BJ (cell line): ENCODE measurements at places on chromosomes 2 and 18. TPM values are rescaled to one million over a fixed set of nuclear protein-coding genes. Genes with fewer than 3 reads are reported as not detected.

DNA sequence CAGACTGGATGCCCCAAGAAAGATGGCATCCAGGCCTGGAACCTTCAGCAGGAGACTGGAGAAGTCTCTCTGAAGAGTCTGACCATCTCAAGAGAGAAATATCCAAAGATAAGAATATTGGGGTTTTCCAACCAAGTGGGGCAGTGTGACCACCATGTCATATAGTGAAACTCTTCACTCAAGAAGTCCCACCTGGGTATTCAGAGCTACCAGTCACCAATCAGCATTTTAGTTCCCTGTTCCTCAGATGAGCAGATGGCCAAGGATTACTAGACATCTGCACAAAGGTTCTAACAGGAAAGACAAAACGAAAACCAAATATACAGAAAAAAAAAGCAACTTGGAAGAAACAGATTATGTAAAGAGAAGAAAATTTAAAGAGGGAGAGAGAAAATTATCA, 38.5 kb upstream of the CXCR4 start:
- no peak for DNase-seq

GRCh38 chr2:64491426-64491825, 32.7 kb upstream of the AFTPH start:
- DNase-seq = no peak

- DNase-seq = no peak
These were observed 336.6 kb downstream of the DSC3 start for GRCh38 chr18:30705943-30706342.

DNA sequence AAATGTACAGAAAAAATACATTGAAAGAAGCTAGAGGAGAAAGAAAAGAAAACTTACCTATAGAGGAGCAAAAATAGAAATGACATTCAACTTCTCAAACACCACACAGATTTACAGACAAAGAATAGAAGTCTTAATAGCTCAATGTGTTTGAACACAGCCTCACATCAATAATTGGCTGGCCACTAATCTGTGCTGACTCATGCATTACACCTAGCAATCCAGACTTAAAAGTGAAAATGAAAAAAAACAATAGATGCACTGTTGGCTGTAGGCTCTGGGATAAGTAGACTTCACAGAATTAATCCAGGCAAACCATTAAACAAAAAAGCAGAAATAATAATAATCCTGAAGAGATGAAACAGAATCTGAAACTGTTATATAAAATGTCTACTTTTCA, 961.3 kb upstream of the CELF4 start:
- no peak for DNase-seq

PROKR1 gene
- not detected in 2 replicates for polyA plus RNA-seq

IL1B gene
- polyA plus RNA-seq = 7.6 and 8.4 TPM in 2 replicates

DYSF gene
- 0.65 and 1.3 TPM in 2 replicates for polyA plus RNA-seq

GRCh38 chr18:6874315-6874714, 144.8 kb downstream of the ARHGAP28 start:
- DNase-seq = no peak

IMMT gene
- polyA plus RNA-seq = 33.7 and 51.3 TPM in 2 replicates

DNA sequence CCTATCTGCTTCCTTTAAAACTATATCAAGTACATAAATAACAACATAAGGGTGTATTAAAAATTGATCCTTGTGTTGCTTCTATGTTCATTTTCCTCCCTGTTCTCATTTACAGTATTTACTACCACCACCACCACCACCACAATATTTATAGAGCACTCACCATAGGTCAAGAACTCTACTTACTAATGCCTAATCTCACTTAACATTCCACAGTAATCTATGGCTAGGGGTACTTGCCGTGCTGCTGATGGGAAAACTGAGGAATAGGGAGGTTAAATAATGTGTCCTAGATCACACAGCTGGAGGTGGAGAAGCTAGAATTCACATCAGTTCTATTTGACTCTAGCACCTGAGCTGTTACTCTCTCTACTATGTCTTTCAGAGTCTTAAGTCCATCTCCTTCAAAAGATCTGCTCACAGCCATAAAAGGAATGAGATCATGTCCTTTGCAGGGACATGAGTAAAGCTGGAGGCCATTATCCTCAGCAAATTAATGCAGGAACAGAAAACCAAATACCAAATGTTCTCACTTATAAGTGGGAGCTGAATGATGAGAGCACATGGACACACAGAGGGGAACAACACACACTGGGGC, 54.1 kb upstream of the ZNF385B start:
- no peak for DNase-seq

GRCh38 chr2:18792226-18792629, 202.9 kb upstream of the NT5C1B start:
- no peak for DNase-seq

- no peak for DNase-seq
These were observed 136.9 kb downstream of the NRXN1 start for GRCh38 chr2:50895041-50895440.

DNA sequence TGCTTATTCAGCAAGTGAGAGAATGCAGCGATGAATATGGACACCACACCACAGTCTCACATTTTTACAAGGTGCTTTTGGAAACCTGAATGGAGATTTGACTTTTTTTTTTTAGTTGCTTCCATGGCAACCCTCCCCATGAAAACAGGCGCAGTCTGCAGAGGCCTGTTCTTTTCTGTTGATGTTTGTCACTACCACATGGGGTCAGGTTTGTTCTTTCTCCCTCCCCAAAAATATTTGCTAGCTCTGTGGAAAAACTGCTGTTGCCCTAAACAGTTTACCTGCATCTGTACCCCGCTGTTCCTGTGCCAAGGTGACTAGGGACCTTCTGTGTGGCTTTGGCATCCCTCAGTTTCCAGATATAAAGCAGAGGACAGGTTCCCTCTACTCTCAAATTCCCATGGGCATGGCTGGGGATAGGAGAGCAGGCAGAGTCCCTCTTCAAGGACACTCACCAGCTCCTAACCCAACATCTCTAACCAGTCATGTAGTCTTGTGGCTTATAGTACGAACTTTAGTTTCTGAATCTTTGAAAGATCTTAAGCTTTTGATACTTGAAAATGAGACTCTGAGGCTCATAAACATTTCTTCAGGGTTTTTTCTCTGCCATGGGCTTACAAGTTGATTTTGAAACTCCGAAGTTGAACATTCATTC, 14.7 kb upstream of the MAPRE2 start:
- DNase-seq = no peak

- no peak for DNase-seq
These were observed 1265.0 kb downstream of the LRP1B start for GRCh38 chr2:140865837-140866236.

POTEI gene
- polyA plus RNA-seq = not detected in 2 replicates
